ENCODE measurements at places on chromosomes 7 and 10. TPM values are rescaled to one million over a fixed set of nuclear protein-coding genes. Genes with fewer than 3 reads are reported as not detected.

GRCh38 chr10:13634207-13634606 lies 47.4 kb downstream of the PRPF18 start:
- no peak overlapping the region for H3K4me3 ChIP-seq
- peaks cover 26% of the 10 kb centered on the region for H3K4me1 ChIP-seq

- H3K4me3 ChIP-seq = no peak overlapping the region
- H3K27ac ChIP-seq = no peak overlapping the region
- H3K36me3 ChIP-seq = 0 out of 2 replicates have a peak, but pooled peaks cover 6% of the 10 kb centered on the region
- DNase-seq = no peak
These were observed 58.0 kb downstream of the ANKIB1 start for GRCh38 chr7:92303761-92304160.

DNA sequence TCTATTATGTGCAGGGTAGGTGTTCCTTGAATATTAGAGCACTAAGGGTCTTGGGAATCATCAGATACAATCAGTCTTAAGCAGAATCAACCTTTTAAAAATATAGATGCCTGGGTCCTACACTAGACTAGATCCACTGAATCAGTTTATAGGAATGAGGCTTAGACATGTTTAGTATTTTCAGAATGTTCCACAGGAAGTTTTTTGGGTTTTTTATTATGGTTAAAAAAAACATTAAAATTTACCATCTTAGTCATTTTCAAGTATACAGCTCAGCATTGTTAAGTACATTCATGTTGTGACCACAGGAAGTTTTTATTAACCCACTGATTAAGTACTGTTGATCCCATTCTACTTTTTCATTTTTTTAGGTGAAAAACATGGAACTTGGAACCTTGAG lies 135.7 kb downstream of the LCOR start:
- no peak overlapping the region for H3K4me3 ChIP-seq
- DNase-seq = no peak
- H3K27ac ChIP-seq = no peak overlapping the region
- no peaks in the 10 kb centered on the region for H3K36me3 ChIP-seq
- H3K27me3 ChIP-seq = no peaks in the 10 kb centered on the region
- H3K4me1 ChIP-seq = no peaks in the 10 kb centered on the region

- no peak overlapping the region for H3K4me3 ChIP-seq
- H3K27ac ChIP-seq = no peak overlapping the region
- DNase-seq = no peak
- H3K27me3 ChIP-seq = no peaks in the 10 kb centered on the region
- no peaks in the 10 kb centered on the region for H3K36me3 ChIP-seq
- no peaks in the 10 kb centered on the region for H3K4me1 ChIP-seq
These were observed 81.9 kb downstream of the CNOT4 start for GRCh38 chr7:135428011-135428410.

DNA sequence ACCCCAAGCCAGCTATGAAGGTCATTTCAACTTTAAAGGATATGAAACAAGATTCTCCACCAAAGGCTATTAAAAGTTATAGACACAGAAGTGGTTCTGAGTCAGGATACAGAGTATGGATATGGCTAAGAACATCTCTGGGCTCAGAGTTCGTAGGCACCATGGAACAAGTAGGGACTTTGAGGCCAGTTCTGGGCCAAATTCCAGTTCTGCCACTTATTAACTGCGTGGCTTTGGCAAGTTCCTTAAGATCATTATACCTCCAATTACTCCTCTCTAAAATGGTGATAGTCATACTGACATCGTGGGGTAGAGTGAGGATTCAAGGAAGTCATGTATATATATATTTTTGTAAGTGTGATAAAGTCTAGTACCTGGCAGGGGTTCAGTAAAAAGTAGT lies 105.8 kb upstream of the NFE2L3 start:
- H3K36me3 ChIP-seq = no peaks in the 10 kb centered on the region
- H3K4me3 ChIP-seq = no peak overlapping the region
- H3K27me3 ChIP-seq = no peaks in the 10 kb centered on the region
- no peak overlapping the region for H3K27ac ChIP-seq

DNA sequence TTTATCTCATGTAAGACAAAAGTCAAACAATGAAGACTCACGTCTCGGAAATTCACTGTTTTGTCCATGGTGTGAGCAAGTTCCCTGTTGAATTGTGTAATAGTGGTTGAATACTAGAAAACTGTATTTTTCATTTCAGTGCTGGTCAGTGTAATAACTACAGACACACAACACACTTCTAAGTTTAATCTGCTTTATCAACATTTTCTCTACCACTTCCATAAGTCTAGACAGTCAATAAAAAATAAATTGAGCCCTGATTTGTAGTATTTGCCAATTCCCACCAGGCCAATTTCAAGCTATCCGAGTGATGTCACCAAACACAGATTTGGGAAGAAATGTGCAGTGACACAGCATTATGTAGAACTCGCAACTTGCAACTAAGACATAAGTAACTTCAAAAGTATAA lies 81.9 kb downstream of the GPR141 start:
- 0 out of 2 replicates have a peak, but pooled peaks cover 8% of the 10 kb centered on the region for H3K27me3 ChIP-seq
- H3K4me3 ChIP-seq = no peak overlapping the region
- H3K27ac ChIP-seq = no peak overlapping the region
- H3K36me3 ChIP-seq = no peaks in the 10 kb centered on the region
- DNase-seq = no peak

GRCh38 chr10:76738991-76739390 lies 898.6 kb downstream of the KCNMA1 start:
- H3K4me3 ChIP-seq = no peak overlapping the region
- H3K27ac ChIP-seq = no peak overlapping the region
- no peak for DNase-seq

DNA sequence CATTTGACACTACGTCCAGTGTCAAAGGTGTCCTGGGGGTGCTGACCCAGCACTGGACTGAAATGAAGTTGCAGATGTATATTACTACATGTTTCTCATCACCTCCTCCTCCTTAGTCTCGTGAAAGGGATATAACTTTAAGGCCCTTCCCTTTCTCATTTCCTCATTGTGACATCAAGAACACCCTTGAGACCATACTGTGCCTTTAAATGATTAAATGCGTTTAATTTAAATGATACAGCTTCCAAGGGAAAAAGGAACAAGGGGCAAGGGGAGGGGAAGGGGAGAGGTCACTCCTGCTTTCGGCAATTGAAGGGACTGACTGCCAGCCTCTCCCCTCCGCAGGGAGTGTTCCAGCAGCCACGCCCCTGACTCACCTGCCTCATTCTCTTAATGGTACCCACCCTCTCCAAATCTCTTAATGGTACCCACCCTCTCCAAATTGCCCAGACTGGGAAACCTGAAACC lies 80.5 kb upstream of the KMT2E start:
- no peak overlapping the region for H3K27ac ChIP-seq
- H3K4me3 ChIP-seq = no peak overlapping the region
- H3K27me3 ChIP-seq = no peaks in the 10 kb centered on the region
- H3K36me3 ChIP-seq = no peaks in the 10 kb centered on the region

DNA sequence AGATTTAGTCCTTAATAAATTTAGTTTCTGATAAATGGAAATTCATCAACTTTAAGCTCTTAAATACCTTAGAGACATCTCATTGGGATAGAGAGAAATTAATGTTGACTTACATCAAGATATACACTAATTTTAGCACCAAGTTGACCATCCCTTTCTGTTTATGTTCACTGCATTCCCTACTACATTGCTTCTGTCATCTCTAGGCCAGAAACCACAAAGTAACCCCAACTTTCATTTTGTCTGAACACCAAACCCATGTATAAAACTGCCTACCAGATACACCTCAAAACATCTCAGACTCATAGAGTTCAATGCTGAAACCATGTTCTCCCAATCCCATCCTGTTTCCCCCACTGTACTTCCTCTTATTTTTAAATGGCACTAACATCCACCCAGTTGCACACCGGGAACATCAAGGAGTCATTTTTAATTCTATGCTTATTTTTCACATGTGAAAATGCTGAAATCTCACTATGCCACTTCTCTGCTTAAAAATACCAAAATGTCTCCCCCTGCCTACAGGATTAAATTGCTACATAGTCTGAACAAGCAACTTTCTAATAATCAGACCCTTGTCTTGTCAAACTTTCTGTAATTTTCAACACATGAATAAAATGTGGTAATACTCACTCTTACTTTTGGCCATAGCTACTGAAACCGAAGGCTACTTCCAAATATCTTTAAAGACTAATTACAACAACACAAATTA lies 201.6 kb downstream of the SEMA3D start:
- H3K4me1 ChIP-seq = no peaks in the 10 kb centered on the region
- H3K27me3 ChIP-seq = no peaks in the 10 kb centered on the region
- no peak for DNase-seq
- no peaks in the 10 kb centered on the region for H3K36me3 ChIP-seq
- H3K4me3 ChIP-seq = no peak overlapping the region

TFEC gene
- not detected for total RNA-seq

CUBN gene
- total RNA-seq = 0.07 TPM

PTPRN2 gene
- not detected for total RNA-seq

- H3K4me1 ChIP-seq = no peaks in the 10 kb centered on the region
- no peaks in the 10 kb centered on the region for H3K36me3 ChIP-seq
- H3K4me3 ChIP-seq = no peak overlapping the region
- no peak for DNase-seq
These were observed 615.7 kb upstream of the NRP1 start for GRCh38 chr10:33950206-33950605.

SLC16A12 gene
- total RNA-seq = 0.65 TPM

DNA sequence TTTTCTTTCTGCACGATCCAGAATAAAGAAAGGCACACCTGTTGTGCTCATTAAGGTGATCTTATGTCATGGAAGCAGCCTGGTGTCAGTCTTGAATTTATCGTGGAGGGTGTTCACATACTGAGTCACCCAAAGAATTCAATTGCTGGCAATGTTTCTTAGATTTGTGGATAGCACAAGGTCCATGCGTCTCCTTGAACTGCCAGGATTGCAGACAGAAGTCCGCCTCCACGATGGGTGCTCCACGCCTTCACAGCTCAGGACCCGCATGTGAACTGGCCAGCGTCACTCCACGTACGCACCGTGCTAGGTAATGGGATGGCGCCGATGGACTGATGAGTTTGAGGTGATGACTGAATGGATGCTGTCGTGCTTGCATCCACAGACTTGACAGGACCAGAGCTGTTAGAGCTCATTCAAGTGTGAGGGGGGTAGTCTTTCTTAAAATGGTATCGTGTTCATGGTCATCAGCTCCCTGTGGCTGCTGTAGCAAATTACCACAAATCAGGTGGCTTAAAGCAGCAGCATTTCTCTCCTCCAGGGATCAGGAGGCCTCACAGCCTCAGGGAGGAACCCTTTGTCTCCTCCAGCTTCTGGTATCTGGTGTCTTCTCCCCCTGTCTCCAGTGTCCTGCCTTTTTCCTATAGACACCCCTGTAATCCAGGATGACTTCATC lies 65.4 kb upstream of the DNAJB6 start:
- no peak for DNase-seq
- H3K27ac ChIP-seq = no peak overlapping the region
- H3K36me3 ChIP-seq = 0 out of 2 replicates have a peak, but pooled peaks cover 16% of the 10 kb centered on the region
- no peaks in the 10 kb centered on the region for H3K27me3 ChIP-seq
- no peaks in the 10 kb centered on the region for H3K4me1 ChIP-seq

GRCh38 chr10:76492678-76493472 lies 1061.5 kb downstream of the LRMDA start:
- no peak overlapping the region for H3K27ac ChIP-seq
- no peak for DNase-seq
- no peak overlapping the region for H3K4me3 ChIP-seq

GRCh38 chr10:14660831-14661230 lies 113.9 kb downstream of the FAM107B start:
- H3K4me3 ChIP-seq = no peak overlapping the region
- no peaks in the 10 kb centered on the region for H3K27me3 ChIP-seq
- peaks cover 43% of the 10 kb centered on the region for H3K4me1 ChIP-seq
- no peak overlapping the region for H3K27ac ChIP-seq

- DNase-seq = no peak
- no peak overlapping the region for H3K4me3 ChIP-seq
- H3K4me1 ChIP-seq = 0 out of 2 replicates have a peak, but pooled peaks cover 4% of the 10 kb centered on the region
These were observed 41.9 kb downstream of the LRRN3 start for GRCh38 chr7:111132833-111133232.

FAM237B gene
- total RNA-seq = not detected

GRCh38 chr10:62741996-62742395 lies 62.5 kb upstream of the ADO start:
- DNase-seq = no peak
- H3K27me3 ChIP-seq = no peaks in the 10 kb centered on the region
- no peaks in the 10 kb centered on the region for H3K4me1 ChIP-seq
- H3K4me3 ChIP-seq = no peak overlapping the region
- no peak overlapping the region for H3K27ac ChIP-seq

GRCh38 chr10:91296471-91296870 lies 76.0 kb downstream of the PCGF5 start:
- no peak overlapping the region for H3K4me3 ChIP-seq
- H3K4me1 ChIP-seq = 0 out of 2 replicates have a peak, but pooled peaks cover 7% of the 10 kb centered on the region
- H3K27me3 ChIP-seq = no peaks in the 10 kb centered on the region
- no peaks in the 10 kb centered on the region for H3K36me3 ChIP-seq

GRCh38 chr10:44376472-44377099 lies 8.3 kb downstream of the CXCL12 start:
- no peaks in the 10 kb centered on the region for H3K4me1 ChIP-seq
- H3K27me3 ChIP-seq = peaks cover 90% of the 10 kb centered on the region
- H3K36me3 ChIP-seq = no peaks in the 10 kb centered on the region

COX19 gene
- total RNA-seq = 28.9 TPM

SSC4D gene
- 3.5 TPM for total RNA-seq

DNA sequence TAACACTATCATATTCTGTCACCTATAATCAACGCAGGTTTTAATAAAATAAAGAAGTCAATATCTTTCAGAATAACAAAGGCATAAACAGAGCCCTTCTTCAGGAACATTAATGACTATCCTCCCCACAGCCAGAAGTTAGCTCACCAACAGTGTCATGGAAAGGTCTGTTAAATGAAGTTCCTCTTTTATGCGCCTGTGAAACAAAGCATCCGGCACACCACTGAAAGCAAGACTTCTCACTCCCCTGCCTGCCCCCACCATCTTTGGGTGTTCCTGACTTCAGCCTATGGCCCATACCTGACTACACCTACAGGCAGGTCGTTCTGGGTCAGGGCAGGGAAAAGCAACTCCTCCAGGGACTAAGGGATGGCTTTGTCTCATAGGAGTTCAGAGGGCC lies 205.4 kb downstream of the FANK1 start:
- H3K4me3 ChIP-seq = no peak overlapping the region
- no peaks in the 10 kb centered on the region for H3K27me3 ChIP-seq
- no peaks in the 10 kb centered on the region for H3K4me1 ChIP-seq
- DNase-seq = no peak
- no peaks in the 10 kb centered on the region for H3K36me3 ChIP-seq
- no peak overlapping the region for H3K27ac ChIP-seq

GRCh38 chr7:108603656-108604306 lies 34.1 kb downstream of the DNAJB9 start:
- H3K4me1 ChIP-seq = peaks cover 9% of the 10 kb centered on the region
- DNase-seq = no peak
- H3K27ac ChIP-seq = no peak overlapping the region
- no peaks in the 10 kb centered on the region for H3K27me3 ChIP-seq
- no peaks in the 10 kb centered on the region for H3K36me3 ChIP-seq
- no peak overlapping the region for H3K4me3 ChIP-seq

GPR37 gene
- 1.8 TPM for total RNA-seq

DNA sequence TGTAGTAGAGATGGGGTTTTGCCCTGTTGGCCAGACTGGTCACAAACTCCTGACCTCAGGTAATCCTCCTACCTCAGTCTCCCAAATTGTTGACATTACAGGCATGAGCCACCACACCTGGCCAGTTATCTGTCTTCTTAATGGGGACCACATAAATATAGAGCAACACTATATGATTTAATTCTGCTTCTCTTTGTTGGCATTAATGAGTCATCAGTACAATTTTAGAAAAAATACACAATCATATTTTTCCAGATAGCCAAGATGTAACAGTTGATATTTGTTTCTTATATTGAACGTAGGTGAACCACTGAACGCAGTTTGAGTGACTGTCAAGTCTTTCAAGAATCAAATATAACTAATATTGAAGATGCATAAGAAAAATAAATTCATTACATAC lies 48.5 kb downstream of the LCOR start:
- no peaks in the 10 kb centered on the region for H3K36me3 ChIP-seq
- H3K4me3 ChIP-seq = no peak overlapping the region
- H3K4me1 ChIP-seq = no peaks in the 10 kb centered on the region
- H3K27ac ChIP-seq = no peak overlapping the region
- H3K27me3 ChIP-seq = no peaks in the 10 kb centered on the region

UPK3B gene
- total RNA-seq = 16.8 TPM

Measured in PC-9 (cell line).